Naive thymus-derived CD8-positive, alpha-beta T cell (primary cell): ENCODE measurements at places on chromosomes 6 and 20. TPM values are rescaled to one million over a fixed set of nuclear protein-coding genes. Genes with fewer than 3 reads are reported as not detected.

The PLCG1 gene
- 384 TPM for total RNA-seq

The ERVFRD-1 gene
- not detected for total RNA-seq

The C6orf62 gene
- 188 TPM for total RNA-seq

The WFDC12 gene
- total RNA-seq, result not detected

The TP53INP2 gene
- 1.8 TPM for total RNA-seq

The F13A1 gene
- 1.3 TPM for total RNA-seq

The CNR1 gene
- total RNA-seq, result 1.1 TPM

The MUC22 gene
- not detected for total RNA-seq

The NFATC2 gene
- 34.0 TPM for total RNA-seq

The HLA-DRA gene
- 75.0 TPM for total RNA-seq

The MYO6 gene
- total RNA-seq, result 1.5 TPM

The CRISP3 gene
- not detected for total RNA-seq

The CST11 gene
- not detected for total RNA-seq
